ENCODE measurements at places on chromosomes 6 and 20.

DNA sequence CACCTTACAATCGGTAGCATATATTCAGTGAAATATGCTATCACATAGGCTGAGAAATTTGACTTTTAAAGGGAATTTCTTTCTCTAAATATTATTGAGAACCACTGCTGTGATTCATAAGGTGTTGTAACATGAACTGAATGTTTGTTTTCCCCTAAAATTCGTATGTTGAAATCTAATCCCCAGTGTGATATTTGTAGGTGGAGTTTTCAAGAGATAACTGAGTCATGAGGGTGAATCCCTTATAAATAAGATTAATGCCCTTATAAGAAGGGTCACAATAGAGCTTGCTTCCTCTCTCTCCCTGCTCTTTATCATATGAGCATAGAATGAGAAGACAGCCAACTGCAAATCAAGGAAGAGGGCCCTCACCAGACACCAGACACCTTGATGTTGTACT lies 64.8 kb downstream of the LMBRD1 start:
- no peak for DNase-seq

- no peak for DNase-seq
These were observed 52.5 kb downstream of the PRND start for GRCh38 chr20:4774207-4774606.

DNA sequence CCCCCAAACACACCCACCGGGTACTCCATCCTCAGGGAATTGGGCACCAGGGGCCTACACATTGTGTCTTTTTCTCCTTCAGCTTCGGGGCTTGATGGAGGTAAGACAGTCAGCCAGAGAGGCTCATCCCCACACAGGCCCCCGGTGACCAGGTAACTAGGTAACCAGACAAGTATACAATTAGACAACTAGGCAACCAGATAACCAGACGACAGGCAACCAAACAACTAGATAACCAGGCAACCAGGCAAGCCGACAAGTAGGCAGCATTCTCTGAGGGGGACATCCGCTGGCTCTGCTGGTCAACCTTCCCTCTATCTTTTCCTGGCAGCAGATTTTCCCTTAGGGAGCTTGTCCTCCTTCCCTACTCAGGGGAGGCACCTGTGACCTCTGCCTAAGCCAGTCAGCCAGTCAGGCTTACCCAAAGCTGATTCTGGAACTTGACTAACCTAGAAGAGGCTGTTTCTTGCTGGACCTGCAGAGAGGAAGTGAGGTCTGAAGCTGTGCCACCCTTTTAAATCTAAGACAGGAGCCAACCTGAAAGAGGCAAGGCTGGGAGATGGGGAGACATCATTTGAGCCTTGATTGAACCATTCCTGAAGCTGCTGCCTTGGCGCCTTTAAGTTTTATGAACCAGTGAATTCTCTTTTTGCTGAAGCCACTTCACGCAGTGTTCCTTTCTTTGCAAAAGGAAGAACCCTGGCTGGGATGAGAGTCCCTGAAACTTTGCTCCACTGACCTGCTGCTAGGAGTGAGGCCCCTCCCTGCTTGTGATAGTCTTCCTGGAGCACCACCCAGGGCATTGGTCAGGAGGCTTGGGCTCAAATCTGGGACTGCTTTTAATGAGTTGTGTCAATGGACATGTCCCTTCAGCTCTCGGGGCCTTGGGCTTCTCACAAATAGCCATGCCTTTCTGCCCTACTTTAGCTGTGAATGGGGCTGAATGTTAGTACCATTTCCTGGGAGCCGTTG lies 96.4 kb upstream of the RNF24 start:
- no peak for DNase-seq

DNA sequence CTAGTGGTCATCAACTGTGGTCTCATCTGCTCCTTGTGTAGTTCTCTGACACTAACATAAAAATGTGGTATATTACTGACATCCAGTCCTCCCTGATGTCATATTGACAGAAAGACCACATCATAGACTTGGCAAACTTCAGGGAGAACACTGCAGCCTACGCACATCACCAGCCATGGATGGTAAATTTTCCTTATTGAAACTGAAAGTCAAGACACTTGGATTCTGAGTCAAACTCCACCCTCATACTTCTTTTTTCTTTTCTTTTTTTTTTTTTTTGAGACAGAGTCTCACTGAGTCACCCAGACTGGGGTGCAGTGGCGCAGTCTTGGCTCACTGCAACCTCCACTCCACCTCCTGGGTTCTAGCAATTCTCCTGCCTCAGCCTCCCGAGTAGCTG lies 25.4 kb downstream of the NDRG3 start:
- DNase-seq: peak; percentile 46

DNA sequence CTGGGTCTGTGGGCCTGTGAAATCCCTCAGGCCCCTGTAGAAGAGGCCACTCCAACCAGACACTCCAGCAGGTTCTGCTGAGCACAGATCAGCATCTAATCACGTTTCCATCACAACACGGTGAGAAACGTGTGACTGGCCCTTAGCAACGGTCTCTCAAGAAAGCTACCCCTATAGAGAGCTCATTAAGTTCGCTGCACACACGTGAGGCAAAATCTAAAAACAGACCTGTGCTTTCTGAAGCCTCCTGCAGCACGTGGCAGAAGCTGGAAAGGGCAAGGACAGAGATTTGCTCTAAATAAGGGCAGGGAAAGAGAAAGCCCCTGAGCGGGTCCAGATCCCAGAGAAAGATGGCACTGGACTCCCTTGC lies 56.5 kb downstream of the GPR6 start:
- DNase-seq: no peak

DNA sequence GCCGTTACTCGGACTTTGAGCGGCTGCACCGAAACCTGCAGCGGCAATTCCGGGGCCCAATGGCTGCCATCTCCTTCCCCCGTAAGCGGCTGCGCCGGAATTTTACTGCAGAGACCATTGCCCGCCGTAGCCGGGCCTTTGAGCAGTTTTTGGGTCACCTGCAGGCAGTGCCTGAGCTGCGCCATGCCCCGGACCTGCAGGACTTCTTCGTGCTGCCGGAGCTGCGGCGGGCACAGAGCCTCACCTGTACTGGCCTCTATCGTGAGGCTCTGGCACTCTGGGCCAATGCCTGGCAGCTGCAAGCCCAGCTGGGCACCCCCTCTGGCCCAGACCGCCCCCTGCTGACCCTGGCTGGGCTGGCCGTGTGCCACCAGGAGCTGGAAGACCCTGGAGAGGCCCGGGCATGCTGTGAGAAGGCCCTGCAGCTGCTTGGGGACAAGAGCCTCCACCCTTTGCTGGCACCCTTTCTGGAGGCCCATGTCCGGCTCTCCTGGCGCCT lies 7.2 kb downstream of the SNX21 start:
- DNase-seq: no peak

GRCh38 chr20:10637031-10637559 lies 36.7 kb downstream of the JAG1 start:
- DNase-seq: no peak

- no peak for DNase-seq
These were observed 42.9 kb upstream of the ZFP64 start for GRCh38 chr20:52234302-52235045.

DNA sequence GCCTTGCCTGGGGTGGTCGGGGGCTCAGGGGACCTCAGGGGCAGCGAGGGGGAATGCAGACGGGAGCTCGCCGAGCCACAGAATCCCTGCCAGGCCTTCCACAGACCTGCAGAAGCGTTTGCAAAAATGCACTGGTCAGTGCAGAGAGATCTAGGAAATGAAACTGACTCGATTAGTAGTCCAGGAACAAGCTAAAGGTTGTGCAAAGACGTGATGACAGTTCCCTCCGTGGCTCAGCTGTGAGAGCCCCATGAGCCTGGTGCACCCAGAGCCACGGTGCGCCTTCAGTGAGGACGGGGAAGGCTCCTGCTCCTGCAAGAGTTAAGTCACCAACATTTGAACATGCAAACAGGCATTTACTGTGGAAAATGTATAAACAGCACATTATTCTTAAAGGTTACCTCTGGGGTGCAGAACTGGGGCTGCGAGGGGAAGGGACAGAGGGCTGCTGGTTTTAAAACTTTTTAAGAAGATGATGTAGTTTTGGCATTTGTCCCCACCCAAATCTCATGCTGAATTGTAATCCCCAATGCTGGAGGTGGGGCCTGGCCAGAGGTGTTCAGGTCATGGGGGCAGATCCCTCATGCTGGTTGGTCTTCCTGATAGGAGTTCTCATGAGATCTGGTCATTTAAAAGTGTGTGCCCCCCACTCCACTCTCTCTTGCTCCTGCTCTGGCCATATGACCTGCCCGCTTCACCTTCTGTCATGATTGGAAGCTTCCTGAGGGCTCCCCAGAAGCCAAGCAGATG lies 147.3 kb downstream of the DLL1 start:
- DNase-seq: no peak

- no peak for DNase-seq
These were observed 268.2 kb upstream of the POU3F2 start for GRCh38 chr6:98566126-98566525.

DNA sequence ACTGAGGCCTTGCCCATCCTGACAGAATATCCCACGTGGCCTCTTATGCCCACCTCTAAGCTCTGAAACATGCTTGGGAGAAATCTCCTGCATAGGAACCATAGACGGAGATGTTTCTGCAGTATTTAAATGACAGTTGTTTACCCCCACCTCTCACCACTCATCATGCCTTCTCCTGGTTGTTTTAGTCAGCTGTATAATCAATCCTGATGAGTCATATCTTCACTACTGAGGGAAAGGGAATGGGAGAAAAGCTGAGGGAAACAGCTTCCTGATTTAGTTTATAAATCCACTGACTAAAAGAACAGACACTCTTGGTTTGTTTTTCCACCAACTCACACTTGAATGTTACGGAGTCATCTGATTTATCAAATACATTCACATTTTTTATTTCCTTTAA lies 113.2 kb upstream of the TENT5A start:
- no peak for DNase-seq

GRCh38 chr20:48190757-48191156 lies 405.5 kb upstream of the SULF2 start:
- DNase-seq: no peak

GRCh38 chr6:136782021-136782770 lies 10.1 kb downstream of the MAP3K5 start:
- DNase-seq: no peak

GRCh38 chr6:27081931-27082330 lies 165.6 kb upstream of the PRSS16 start:
- DNase-seq: no peak

DNA sequence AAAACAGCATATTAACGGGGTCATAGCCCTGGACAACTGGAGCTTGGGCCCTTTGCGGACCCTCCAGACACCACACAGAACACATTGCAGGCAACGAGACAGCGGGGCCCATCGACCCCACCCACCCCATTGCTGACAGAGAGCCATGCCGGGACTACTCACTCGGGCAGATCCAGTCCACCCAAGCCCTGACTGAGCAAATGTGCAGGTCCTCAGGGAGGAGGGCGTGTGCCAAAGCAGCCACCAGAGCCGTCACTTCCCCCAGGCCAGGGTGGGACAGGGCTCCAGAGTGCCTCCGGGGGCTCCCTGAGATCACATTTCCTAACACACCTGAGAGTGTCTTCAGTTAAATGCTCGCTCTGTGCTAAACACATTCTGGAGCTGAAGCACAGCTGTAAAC lies 114.9 kb downstream of the CDH4 start:
- DNase-seq: no peak

GRCh38 chr6:89941031-89941762 lies 46.9 kb downstream of the GJA10 start:
- no peak for DNase-seq
